ENCODE measurements at places on chromosomes 12 and 14.

- peak; percentile 38 for DNase-seq
These were observed 24.3 kb upstream of the PLEKHD1 start for GRCh38 chr14:69460093-69460701.

DNA sequence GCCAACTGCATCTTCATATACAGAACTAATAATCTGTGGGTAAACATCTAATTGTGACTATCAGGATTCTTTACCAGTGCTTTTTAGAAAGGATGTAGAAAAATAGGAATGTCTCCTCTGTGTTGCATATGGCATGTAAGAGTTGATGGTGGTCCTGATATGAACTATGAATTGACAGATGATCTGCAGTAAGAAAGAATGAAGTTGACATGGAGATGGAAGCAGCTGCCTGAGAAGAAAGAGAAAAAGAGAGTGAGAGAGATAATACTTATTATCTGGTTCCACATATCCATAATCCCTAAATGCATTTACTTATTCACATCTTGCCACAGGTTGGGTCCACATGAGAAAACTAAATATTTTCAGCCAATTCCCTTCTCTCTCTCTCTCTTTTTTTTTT, 1022.9 kb downstream of the SLC6A15 start:
- DNase-seq: no peak

- no peak for DNase-seq
These were observed 1.1 kb upstream of the EXD2 start for GRCh38 chr14:69190191-69190590.

- no peak for DNase-seq
These were observed 135.3 kb downstream of the NTF3 start for GRCh38 chr12:5567016-5567725.

DNA sequence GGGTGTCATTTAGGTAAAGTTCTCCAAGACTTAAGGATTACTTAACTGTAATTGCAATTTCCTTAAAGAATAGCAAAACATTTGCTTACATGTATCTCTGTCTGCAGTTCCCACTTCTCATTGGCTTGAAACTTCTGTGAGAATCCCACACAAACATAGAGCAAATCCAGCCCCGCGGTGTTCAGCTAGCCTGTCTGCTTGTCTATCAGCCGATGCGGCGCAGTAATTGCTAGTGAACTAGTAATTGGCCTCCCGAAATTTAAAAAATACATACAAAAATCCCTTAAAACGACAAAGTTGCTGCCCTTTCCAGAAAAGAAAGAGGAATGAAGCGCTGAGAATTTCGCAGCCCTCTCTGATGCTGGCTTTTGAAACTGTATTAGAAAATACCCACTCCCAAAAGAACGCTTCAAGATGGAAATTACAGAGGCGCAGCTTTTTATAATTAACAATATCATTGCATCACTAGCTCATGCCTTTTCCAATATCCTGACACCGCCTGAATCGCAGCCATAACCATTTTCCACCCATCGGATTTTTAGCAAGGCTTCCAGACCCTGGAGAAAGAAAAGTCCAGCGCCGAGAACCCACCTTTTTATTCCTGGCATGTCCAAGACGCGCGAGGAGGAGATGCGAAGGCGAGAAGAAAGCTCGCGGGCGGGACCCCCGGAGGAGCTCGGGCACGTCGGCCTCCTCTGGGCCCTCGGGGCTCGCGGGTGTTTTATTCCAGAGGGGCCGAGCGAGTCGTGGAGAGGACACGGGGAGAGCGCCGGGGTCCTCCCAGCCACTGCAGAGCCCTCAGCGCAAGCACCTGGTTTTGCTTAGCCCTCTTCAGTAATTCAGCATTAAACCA, 646 bp downstream of the FBLN5 start:
- DNase-seq: no peak

DNA sequence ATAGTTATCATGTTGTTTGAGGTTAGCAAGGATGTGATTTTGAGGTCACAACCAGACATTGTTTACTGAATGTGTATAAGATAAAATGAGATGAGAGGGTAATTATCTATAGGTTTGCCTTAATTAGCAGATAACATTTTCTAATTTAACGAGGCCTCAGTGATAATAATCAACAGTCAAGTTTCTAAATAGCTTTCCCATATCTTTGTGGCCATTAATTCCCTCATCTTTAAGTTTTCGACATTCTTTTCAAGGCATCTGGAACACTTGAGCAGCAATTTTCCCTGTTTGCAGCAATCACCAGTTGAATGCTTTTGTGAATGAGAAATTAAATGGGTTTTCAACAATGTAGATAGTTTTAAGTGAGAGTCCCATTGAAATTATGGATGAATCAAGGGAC, 304.1 kb downstream of the SYT1 start:
- no peak for DNase-seq

- DNase-seq: no peak
These were observed 62.5 kb downstream of the ETNK1 start for GRCh38 chr12:22687361-22688076.

DNA sequence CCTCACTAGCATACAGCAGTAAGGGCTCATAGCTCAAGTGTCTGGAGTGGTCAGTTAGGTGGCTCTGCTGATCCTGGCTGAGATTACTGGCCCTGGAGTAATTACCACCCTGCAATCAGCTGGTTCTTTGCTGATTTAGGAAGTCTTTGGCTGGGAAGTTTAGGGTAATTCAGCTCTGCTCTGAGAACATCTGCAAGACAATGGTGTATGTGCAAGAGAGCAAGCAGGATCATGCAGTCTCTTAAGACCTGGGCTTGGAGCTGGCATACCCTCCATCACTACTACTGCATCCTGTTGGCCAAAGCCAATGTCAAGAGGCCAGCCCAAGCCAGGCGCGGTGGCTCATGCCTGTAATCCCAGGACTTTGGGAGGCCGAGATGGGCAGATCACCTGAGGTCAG, 159.0 kb downstream of the NDUFA12 start:
- no peak for DNase-seq

DNA sequence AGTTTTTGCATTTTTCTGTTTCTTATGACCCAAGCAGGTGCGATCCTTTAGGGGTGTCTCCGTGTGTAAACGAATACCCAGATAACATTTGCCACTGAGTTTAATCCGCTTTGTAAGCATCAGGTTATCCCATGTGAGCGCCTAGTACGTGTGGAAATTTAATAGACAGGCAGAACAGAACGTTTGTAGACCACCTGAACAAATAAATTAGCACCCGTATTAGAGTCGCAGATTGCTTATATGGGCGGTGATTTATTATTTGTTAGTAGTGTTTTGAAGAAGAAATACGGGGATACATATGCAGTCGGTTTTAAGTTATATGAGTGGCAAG, 325 bp downstream of the C12orf60 start:
- no peak for DNase-seq

- DNase-seq: no peak
These were observed 7.3 kb downstream of the GPR68 start for GRCh38 chr14:91237219-91237618.

DNA sequence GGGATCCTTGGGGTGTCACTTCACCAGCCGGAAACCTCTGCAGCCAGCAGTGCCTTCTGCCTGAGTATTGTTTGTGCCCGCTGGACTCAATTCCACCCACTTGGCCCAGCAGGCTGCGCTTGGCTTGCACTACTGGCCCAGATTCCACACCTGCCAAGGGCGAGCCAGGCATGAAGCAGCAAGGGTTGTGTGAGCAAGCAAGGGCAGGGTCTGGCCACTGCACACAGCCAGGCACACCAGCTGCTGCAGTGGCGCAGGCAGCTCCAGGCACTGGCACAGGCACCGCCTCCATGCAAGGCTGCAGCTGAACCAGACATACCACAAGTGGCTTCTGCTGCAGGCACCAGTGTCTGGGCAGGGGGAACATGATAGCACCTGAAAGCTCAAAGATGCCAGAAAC, 99.5 kb downstream of the NUAK1 start:
- no peak for DNase-seq

DNA sequence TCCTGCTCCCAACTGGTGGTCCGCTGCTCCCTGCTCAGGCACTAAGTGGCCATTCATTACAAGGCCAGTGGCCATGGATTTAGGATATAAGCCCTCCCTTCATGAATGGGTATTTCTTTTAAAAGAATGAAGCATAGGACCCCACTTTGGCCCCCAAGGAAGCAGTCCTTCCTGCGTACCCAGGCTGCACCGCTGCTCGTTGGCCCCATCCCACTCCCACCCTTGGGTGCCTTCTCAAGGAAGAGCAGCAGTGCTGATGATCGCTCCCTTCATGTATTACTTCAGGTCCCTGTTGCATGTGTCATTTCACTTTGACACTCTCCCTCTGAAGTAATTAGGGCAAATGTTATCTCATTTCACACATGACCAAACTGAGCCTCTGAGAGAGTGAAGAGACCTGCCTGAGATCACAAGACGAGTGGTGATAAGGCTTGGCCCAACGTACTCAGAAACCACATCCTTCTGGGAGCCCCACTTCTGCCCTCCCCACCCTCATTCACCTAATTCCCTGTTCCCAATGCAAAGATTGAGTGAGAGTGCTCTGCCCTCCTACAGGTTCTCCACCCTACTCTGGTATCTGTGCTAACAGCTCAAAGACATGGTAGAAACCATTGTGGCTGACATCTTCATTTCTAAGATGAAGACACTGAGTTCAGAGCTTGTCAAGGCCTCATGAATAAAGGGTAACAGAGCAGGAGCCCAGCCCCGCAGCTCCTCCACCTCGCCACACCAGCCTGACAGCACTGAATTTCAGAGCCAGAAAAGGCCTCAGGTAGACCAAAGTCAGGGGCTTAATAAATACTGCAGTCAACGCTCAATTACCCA, 10.3 kb upstream of the KRT2 start:
- no peak for DNase-seq

DNA sequence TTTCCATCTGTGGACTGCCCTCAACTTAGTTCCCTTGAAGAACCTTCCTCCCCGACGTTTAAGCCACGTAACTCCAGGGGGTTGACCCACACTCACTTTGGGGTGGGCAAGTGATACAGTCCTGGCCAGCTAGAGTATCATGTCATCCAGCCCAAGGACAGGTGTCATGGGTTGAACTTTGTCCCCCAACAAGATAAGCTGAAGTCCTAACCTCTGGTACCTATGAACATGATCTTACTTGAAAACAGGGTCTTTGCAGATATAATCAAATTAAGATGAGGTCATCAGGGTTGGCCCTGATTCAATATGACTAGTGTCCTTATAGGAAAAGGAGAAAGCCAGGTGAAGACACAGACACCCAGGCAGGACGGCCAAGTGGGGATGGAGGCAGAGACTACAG, 68.6 kb downstream of the ITPK1 start:
- no peak for DNase-seq

- DNase-seq: no peak
These were observed 14.8 kb upstream of the JDP2 start for GRCh38 chr14:75413013-75413412.

- no peak for DNase-seq
These were observed 703 bp downstream of the HIGD1C start for GRCh38 chr12:50953047-50953446.

DNA sequence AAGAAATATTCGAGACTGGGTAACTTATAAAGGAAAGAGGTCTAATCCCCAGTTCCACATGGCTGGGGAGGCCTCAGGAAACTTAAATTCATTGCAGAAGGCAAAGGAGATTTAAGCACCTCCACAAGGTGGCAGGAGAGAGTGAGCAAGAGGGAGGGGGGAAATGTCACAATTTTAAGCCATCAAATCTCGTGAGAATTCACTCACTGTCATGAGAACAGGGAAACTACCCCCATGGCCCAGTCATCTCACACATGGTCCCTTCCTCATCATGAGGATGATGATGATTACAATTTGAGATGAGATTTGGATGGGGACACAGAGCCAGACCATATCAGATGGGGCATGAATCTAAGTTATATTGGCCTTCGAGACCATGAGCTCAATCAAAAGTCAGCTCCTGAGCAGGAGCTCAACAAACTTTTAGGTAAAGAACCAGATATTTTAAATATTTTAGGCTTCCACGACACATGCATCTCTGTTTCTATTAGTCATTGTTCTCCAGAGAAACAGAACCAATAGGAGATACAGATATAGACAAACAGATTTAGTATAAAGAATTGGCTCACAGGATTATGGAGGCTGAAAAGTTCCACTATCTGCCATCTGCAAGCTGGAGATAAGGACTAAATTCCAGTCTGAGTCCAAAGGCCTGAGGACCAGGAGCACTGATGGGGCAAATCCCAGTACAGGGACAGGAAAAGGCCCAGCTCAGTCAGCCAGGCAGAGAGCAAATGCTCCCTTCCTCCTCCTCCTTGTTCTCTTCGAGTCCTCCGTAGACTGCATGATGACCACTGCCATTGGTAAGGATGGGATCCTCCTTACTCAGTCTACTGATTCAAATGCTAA, 24.9 kb downstream of the DGLUCY start:
- peak; percentile 46 for DNase-seq

GRCh38 chr12:91667694-91668093, 478.0 kb downstream of the BTG1 start:
- DNase-seq: no peak

DNA sequence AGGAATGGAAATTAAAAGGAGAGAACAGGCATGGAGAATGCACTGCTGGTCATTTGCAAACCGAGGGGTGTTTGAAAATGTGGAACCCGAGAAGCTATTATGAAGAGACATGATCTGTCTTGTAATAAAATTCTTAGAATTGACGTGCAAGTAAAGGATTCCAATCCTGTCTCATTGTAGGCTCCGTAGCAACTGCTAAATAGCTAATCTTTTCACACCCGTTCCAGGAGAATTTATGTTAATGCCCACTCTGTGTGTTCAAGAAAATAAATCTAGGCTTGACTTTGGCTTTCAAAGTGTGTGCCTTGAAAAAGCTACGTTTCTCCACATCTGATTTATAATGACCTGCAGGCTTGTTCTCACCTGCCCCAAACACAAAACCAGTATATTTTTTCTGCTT, 380.9 kb downstream of the GLT1D1 start:
- no peak for DNase-seq

- DNase-seq: no peak
These were observed 13.9 kb downstream of the FBXL14 start for GRCh38 chr12:1580526-1580925.

- no peak for DNase-seq
These were observed 121.4 kb upstream of the TMCC3 start for GRCh38 chr12:94771741-94772140.

GRCh38 chr14:22715186-22715812, 51.2 kb upstream of the OXA1L start:
- no peak for DNase-seq

- no peak for DNase-seq
These were observed 7.4 kb upstream of the EPS8 start for GRCh38 chr12:15796493-15797141.

DNA sequence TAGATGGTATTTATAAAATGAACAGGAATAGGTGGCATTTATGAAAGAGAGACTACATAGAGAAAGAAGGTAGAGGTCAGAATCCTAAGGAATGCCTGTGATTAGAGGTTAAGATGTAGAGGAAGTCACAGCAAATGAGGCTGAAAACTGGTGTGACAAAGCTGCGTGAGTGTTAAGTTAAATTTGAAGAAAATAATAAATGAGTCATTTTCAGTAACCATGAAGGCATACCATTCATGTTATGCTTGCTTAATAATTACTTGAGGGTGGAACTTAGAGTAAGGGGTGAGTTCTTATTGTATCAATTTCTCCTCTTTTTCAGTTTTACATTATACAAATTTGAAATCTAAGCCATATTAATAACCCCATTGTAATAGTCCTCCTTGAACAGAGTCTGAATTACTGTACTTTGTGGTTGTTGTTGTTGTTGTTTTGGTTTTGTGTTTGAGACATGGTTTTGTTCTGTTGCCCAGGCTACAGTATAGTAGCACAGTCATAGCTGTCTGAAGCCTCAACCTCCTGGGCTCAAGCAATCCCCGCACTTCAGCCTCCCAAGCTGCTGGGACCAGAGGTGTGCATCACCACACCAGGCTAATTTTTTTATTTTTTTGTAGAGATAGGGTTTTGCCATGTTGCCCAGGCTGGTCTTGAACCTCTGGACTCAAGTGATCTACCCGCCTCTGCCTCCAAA, 761.5 kb downstream of the GALC start:
- DNase-seq: no peak

All from CD4-positive, alpha-beta T cell treated with Interleukin-6 at 100 ng/mL for 8 hours (primary cell).